ENCODE measurements at places on chromosomes 7 and 10. TPM values are rescaled to one million over a fixed set of nuclear protein-coding genes. Genes with fewer than 3 reads are reported as not detected.

GRCh38 chr7:30927040-30927439, 15.4 kb downstream of the AQP1 start:
- DNase-seq: no peak

GRCh38 chr7:150003304-150003810, 129.6 kb downstream of the ATP6V0E2 start:
- no peak for DNase-seq

- DNase-seq: no peak
These were observed 8.1 kb downstream of the MPP7 start for GRCh38 chr10:28294809-28295208.

- DNase-seq: no peak
These were observed 38.1 kb upstream of the FAM20C start for GRCh38 chr7:154096-154799.

GRCh38 chr10:51937308-51938140, 238.1 kb upstream of the CSTF2T start:
- no peak for DNase-seq

GRCh38 chr10:83995738-83996331, 143.5 kb upstream of the GHITM start:
- peak; percentile 72 for DNase-seq

- DNase-seq: no peak
These were observed 274.2 kb upstream of the TCERG1L start for GRCh38 chr10:131585761-131586160.

- DNase-seq: no peak
These were observed 624.1 kb downstream of the PTPRN2 start for GRCh38 chr7:157963526-157963925.

DNA sequence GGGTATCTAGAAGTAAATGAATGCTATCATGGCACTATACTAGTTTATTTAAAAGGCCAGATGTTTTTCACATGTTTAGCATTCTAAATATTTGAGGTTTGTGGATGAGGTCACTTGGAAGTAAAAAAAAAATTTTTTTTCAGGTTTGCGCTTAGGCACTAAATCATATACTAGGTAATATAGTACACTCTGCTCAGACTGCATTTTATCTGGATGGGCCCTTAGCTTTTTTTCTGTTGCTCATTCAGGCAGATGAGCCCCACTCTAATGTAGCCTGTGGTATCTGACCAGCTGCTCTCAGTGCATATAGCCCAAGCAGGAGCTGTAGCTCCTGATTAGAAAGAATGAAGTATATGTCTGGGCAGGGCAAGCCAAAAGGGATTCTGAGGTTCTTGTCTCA, 210.1 kb downstream of the AUTS2 start:
- DNase-seq: no peak

GRCh38 chr10:114714281-114714741, 56.2 kb upstream of the ABLIM1 start:
- DNase-seq: no peak

- no peak for DNase-seq
These were observed 98.6 kb downstream of the SLC16A9 start for GRCh38 chr10:59611048-59611447.

The TBX20 gene
- polyA plus RNA-seq: not detected

The INA gene
- 346 TPM for polyA plus RNA-seq

The CLRN3 gene
- polyA plus RNA-seq: 0.18 TPM

The FAM20C gene
- polyA plus RNA-seq: 53.6 TPM

The CYP2E1 gene
- polyA plus RNA-seq: 18.1 TPM

The MRLN gene
- 2.8 TPM for polyA plus RNA-seq

The SPDYE2 gene
- 20.4 TPM for polyA plus RNA-seq

The AGAP4 gene
- 56.6 TPM for polyA plus RNA-seq
